ENCODE measurements at places on chromosomes 6 and 20. TPM values are rescaled to one million over a fixed set of nuclear protein-coding genes. Genes with fewer than 3 reads are reported as not detected.

- no peaks in the 10 kb centered on the region for H3K27me3 ChIP-seq
- no peak overlapping the region for H3K27ac ChIP-seq
- H3K36me3 ChIP-seq, result no peaks in the 10 kb centered on the region
- H3K4me3 ChIP-seq, result no peak overlapping the region
- no peaks in the 10 kb centered on the region for H3K4me1 ChIP-seq
- no peak for DNase-seq
Observed at GRCh38 chr6:14406614-14407331, 289.2 kb downstream of the CD83 start.

DNA sequence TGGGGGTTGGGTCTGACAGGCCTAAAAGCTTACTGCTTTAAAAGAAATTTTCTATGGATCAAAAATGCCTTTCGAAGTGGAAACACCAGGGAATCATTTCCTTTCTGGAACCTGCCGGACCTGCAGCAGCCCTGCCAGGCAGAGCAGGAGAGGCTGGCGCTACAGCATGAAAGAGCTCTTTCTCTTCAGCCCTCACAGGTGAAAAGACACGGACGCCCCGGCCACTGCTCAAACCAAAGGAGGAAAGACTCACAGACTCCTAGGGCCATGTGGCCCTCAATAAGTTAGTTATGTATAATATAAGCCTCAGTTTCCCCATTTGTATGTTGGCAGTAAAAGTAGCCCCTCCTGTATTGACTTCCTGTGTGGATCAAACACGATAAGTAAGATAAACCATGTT lies 8.3 kb downstream of the SCML4 start:
- H3K4me3 ChIP-seq, result no peak overlapping the region
- H3K4me1 ChIP-seq, result no peaks in the 10 kb centered on the region

- H3K4me3 ChIP-seq, result no peak overlapping the region
- peaks cover 73% of the 10 kb centered on the region for H3K36me3 ChIP-seq
- no peaks in the 10 kb centered on the region for H3K4me1 ChIP-seq
- no peak overlapping the region for H3K27ac ChIP-seq
Observed at GRCh38 chr6:170535004-170535403, 18.1 kb downstream of the PSMB1 start.

DNA sequence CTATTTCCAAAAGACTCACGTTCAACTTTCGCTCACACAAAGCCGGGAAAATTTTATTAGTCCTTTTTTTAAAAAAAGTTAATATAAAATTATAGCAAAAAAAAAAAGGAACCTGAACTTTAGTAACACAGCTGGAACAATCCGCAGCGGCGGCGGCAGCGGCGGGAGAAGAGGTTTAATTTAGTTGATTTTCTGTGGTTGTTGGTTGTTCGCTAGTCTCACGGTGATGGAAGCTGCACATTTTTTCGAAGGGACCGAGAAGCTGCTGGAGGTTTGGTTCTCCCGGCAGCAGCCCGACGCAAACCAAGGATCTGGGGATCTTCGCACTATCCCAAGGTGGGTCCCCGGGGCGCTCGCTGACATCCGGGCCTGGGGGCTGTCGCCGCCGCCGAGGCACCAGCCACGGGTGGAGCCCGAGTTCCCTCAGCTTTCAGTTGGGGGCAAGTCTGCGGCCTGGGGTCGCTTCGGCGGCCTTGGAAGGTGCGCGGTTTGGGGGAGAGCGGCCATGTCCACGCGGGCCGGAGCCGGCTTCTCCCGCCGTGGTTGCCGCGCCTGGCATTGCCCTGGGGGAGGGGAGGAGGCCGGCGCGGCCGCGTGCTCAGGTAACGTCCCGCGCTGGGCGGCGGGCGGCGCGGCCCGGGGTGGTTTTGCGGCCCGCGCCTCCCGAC lies 429 bp downstream of the AMD1 start:
- no peaks in the 10 kb centered on the region for H3K27me3 ChIP-seq
- peak overlapping the region; percentile 76 for H3K4me3 ChIP-seq
- peak; percentile 58 for DNase-seq

- no peaks in the 10 kb centered on the region for H3K36me3 ChIP-seq
- no peak overlapping the region for H3K4me3 ChIP-seq
- DNase-seq, result no peak
- no peaks in the 10 kb centered on the region for H3K27me3 ChIP-seq
Observed at GRCh38 chr6:133645966-133646740, 242.8 kb upstream of the TCF21 start.

DNA sequence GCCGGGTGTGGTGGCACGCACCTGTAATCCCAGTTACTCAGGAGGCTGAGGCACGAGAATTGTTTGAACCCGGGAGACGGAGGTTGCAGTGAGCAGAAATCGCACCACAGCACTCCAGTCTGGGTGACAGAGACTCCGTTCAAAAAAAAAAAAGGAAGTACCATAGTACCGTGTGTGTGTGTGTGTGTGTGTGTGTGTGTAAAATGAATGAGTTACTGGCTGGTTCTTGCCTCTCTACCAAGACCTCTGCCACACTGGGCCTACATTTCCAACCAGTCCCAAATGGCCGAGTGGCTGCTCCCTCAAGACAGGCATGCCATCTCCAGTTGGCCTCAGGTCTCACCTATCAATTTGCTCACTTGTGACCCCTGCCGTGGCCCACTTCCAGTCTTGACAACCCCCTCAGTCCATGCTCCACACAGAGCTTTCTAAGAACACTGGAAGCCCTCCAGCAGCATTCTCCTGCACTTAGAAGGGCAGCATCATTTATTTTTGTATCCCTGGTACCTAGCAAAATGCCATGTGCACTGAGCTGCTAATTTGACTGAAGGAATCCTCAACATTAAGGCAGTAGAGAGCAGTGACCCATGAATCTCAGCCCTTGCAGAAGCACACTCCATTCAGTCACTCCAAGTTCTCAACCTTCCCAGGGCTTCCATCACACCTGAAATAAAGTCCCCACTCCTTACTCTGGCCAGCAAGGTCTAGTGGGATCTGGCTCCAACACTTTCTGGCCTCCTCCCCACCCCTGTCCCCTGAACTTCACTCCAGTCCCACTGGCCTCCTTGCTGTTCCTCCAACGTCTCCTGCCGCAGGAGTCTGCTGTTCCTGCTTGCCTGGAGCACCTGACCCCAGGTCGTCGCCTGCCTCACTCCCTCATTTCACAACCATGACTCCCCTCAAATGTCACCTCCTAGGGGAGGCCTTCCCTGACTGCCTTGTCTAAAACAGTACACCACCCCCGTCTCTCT lies 29.9 kb downstream of the COX4I2 start:
- peak overlapping the region; percentile 85 for H3K27ac ChIP-seq
- DNase-seq, result no peak
- H3K27me3 ChIP-seq, result no peaks in the 10 kb centered on the region
- H3K36me3 ChIP-seq, result peaks cover 16% of the 10 kb centered on the region

DNA sequence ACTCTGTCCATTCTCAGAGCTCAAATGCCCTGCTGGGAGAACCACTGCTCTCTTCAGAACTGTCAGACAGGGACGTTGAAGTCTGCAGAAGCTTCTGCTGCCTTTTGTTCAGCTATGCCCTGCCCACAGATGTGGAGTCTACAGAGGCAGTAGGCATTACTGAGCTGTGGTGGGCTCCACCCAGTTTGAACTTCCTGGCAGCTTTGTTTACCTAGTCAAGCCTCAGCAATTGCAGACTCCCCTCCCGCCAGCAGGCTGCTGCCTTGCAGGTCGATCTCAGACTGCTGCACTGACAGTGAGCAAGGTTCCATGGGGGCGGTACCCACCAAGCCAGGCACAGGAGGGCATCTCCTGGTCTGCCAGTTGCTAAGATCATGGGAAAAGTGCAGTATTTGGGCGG lies 21.8 kb upstream of the UFL1 start:
- H3K36me3 ChIP-seq, result no peaks in the 10 kb centered on the region
- H3K27ac ChIP-seq, result no peak overlapping the region
- no peaks in the 10 kb centered on the region for H3K4me1 ChIP-seq
- no peak overlapping the region for H3K4me3 ChIP-seq

GRCh38 chr6:139184047-139184446 lies 49.2 kb downstream of the HECA start:
- no peaks in the 10 kb centered on the region for H3K27me3 ChIP-seq
- H3K36me3 ChIP-seq, result no peaks in the 10 kb centered on the region
- no peaks in the 10 kb centered on the region for H3K4me1 ChIP-seq
- H3K27ac ChIP-seq, result no peak overlapping the region
- no peak for DNase-seq
- no peak overlapping the region for H3K4me3 ChIP-seq

DNA sequence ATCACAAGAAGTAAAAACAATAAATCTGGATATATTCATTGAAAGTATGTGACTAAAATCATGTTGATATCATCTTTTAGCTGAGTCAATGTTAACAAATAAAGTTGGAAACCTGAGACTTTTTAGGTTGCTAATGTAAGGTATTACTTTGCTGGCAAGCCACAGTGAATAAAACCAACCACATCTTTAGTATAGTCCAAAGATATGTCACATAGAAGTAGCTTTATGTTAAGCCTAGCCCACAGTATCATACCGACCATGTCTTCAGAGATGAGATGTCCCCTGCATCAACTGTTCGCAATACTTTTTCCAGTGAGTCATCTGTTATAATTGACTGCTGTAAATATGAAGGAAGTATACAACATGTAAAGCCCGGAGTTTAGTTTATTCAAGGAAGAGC lies 107.6 kb upstream of the MCHR2 start:
- H3K27ac ChIP-seq, result no peak overlapping the region
- DNase-seq, result no peak
- no peaks in the 10 kb centered on the region for H3K4me1 ChIP-seq
- H3K27me3 ChIP-seq, result peaks cover 9% of the 10 kb centered on the region

DNA sequence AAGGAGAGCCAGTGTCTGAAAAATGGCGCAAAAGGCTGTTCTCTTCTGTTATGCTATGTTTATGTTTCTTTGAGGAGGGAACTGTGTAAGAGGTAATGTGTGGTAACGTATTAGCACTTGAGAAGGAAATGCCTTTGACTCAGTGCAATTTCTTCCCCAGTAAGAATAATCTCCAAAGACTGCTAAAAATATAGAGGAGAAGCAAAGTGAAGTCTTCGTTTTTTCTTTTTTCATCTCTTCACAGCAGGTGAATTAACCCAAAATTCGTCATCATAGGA lies 47.1 kb upstream of the IFNGR1 start:
- no peak overlapping the region for H3K27ac ChIP-seq
- H3K36me3 ChIP-seq, result no peaks in the 10 kb centered on the region
- H3K4me3 ChIP-seq, result no peak overlapping the region
- no peaks in the 10 kb centered on the region for H3K27me3 ChIP-seq
- no peak for DNase-seq

The PSMB9 gene
- 52.9 TPM for polyA plus RNA-seq
